Astrocyte (in vitro differentiated cells and primary cell): ENCODE measurements at places on chromosomes 11 and 22. TPM values are rescaled to one million over a fixed set of nuclear protein-coding genes. Genes with fewer than 3 reads are reported as not detected.
A peak's percentile ranks its signal among the peaks of the same experiment; 100 is the strongest.

DNA sequence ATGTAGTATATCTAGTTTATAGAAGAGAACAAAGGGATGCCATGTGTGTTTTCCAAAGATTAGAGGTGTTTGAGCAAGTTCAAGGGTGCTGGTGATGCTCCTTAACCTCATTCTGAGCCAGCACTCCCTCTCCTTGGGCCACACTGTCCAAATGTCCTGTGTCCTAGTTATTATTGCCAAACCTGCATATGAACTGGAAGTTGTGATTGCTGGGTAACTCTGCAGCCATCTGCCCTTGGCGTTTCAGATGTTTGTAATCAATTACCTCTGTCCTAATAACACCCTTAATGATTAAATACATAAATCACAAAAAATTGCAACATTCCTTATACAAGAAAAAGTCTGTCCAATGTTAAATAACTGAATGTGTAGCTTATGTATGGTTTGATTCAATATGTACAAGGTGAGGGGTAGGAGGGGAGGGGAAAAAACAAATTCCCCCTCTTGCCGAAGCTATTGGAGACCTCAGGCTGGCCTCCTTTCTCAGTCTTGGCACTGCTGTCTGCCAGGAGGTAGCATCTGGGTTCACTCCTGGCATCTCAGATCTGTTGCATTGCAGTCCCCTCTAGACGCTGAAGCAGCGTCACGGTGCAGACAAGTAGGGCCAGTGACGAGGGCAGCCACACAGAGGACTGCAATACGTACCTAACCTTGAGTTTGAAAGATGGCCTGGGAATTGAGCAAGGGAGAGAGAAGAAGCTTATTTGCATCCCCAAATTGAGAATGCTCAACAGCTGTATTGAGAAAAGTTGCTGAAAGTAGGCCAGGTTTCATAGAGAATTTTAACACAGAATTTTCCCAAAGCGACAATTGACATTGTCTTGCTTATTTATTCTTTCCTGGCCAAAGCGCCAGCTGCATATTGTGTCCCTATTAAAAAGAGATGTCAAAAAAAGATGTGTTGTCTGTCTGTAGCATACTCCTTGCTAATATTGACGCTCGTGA lies 89.6 kb upstream of the ARHGAP32 start:
- no peaks in the 10 kb centered on the region for H3K36me3 ChIP-seq
- H3K4me1 ChIP-seq: peaks cover 6% of the 10 kb centered on the region
- H3K27me3 ChIP-seq: no peaks in the 10 kb centered on the region
- H3K4me3 ChIP-seq: no peak overlapping the region
- no peak for DNase-seq

DNA sequence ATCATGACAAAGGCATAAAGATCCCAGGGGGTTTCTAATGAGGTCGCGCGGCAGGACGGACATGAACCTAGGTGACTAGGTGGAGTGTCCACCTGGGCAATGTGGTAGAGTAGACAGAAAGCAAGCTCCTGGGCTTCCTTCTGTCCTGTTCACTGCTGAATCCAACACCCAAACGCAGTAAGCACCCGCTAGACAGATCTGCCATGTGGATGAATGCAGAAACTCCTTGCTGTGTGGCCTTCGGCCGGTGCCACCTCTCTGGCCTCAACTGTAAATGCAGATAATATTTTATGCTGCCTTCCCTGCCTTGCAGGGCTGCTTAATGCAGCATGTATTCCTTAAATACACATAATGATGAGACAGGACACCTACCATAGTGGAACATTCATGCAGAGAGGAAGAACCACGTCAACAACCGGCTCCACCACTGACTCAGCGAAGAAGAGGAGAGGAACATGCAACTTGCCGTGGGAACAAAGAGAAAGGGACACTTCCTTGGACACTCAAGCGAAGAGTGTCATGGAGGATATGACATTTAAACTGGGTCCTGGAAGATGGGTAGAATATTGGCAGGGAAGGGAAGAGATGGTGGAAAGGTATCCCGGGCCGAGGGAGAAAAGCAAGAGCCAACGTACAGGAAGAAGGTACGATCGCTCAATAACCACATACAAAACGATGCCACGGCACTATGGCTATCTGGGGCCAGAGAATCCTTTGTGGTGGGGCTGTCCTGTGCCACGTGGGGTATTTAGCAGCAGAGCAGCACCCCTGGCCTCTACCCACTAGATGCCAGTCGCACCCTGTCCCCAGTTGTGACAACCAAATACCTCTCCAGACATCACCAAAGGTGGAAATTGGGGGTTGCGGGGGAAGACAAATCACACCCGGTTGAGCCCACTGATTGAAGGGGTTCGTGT lies 30.8 kb downstream of the MYH9 start:
- peaks cover 20% of the 10 kb centered on the region for H3K36me3 ChIP-seq
- H3K4me3 ChIP-seq: no peak overlapping the region
- H3K27me3 ChIP-seq: no peaks in the 10 kb centered on the region

GRCh38 chr22:43346521-43346929 lies 3.4 kb upstream of the SCUBE1 start:
- no peaks in the 10 kb centered on the region for H3K36me3 ChIP-seq
- peaks cover 35% of the 10 kb centered on the region for H3K27me3 ChIP-seq
- no peak overlapping the region for H3K4me3 ChIP-seq
- no peaks in the 10 kb centered on the region for H3K4me1 ChIP-seq

DNA sequence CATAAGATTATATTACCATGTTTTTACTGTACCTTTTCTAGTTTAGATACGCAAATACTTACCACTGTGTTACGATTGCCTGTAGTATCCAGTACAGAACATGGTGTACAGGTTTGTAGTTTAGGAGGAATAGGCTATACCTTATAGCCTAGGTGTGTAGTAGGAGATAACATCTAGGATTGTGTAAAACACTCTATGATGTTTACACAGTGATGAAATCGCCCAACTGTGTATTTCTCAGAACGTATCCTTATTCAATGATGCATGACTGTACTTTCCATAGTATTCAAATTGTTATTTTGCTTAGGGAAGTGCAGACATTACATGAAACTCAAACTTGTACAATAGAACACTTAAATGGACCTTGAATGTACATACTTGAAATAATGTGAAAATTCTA lies 188.1 kb upstream of the PDGFD start:
- H3K27me3 ChIP-seq: no peaks in the 10 kb centered on the region
- no peak overlapping the region for H3K27ac ChIP-seq
- no peak overlapping the region for H3K4me3 ChIP-seq
- H3K36me3 ChIP-seq: no peaks in the 10 kb centered on the region
- no peak for DNase-seq
- H3K4me1 ChIP-seq: no peaks in the 10 kb centered on the region

GRCh38 chr11:44067266-44067665 lies 1.2 kb downstream of the ACCS start:
- H3K27ac ChIP-seq: no peak overlapping the region
- no peaks in the 10 kb centered on the region for H3K36me3 ChIP-seq
- H3K4me1 ChIP-seq: peaks cover 9% of the 10 kb centered on the region
- no peak for DNase-seq
- no peaks in the 10 kb centered on the region for H3K27me3 ChIP-seq

DNA sequence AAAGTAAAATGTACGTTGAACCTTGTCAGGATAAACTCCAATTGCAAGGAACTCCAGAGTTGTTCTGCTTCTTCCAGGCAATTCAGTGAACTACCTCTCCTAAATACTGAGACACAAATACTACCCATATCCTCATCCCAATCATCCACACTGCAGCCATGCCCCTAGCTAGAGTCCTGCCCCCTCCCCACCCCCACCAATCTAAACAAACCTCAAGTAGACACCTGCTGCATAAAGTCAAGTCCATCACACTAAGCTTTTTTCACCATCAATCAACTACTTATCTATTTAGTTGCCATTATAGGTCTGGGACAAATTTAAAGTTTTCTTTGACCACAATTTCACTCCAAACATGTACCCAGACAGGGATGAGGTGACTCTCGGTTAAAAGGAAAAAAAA lies 93.2 kb upstream of the APOA1 start:
- H3K27ac ChIP-seq: no peak overlapping the region
- H3K36me3 ChIP-seq: no peaks in the 10 kb centered on the region
- no peaks in the 10 kb centered on the region for H3K27me3 ChIP-seq
- H3K4me3 ChIP-seq: no peak overlapping the region

DNA sequence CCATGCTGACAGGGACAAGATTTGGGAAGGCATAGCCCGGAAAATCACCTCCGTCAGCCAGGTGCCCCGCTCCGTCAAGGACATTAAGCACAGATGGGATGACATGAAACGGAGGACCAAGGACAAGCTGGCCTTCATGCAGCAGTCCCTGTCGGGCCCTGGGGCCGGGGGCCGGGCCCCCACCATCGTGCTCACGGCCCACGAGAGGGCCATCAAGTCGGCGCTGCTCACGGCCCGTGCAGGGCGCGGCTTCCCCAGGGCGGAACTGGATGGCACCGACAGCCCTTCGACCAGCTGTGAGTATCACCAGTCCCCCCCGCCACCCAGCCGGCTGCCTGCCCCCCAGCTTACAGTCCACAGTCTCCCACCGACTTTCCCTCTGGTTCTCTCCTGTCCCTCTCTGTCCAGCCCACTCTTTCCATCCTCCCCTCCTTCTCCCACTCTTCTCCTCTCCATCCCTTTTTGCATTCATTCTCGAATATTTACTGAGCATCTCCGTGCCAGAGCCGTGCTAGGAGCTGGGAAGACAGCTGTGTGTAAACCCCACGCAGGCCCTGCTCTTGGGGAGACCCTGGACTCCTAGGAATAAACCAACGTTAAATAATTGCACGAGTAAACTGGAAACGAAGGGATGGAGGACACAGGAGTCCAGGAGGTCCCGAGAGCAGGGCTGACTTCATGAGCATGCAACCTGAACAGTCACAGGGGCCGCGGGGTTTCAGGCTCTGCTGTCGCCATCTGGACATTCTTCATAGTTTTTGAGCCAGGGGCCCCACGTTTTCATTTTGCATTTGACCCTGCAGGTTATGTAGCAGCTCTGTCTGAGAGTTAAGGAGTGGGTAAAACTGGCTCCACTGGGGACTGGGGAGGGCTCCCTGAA lies 62.8 kb downstream of the PRDM11 start:
- no peaks in the 10 kb centered on the region for H3K36me3 ChIP-seq
- DNase-seq: no peak
- peaks cover 10% of the 10 kb centered on the region for H3K4me1 ChIP-seq
- H3K27ac ChIP-seq: no peak overlapping the region

DNA sequence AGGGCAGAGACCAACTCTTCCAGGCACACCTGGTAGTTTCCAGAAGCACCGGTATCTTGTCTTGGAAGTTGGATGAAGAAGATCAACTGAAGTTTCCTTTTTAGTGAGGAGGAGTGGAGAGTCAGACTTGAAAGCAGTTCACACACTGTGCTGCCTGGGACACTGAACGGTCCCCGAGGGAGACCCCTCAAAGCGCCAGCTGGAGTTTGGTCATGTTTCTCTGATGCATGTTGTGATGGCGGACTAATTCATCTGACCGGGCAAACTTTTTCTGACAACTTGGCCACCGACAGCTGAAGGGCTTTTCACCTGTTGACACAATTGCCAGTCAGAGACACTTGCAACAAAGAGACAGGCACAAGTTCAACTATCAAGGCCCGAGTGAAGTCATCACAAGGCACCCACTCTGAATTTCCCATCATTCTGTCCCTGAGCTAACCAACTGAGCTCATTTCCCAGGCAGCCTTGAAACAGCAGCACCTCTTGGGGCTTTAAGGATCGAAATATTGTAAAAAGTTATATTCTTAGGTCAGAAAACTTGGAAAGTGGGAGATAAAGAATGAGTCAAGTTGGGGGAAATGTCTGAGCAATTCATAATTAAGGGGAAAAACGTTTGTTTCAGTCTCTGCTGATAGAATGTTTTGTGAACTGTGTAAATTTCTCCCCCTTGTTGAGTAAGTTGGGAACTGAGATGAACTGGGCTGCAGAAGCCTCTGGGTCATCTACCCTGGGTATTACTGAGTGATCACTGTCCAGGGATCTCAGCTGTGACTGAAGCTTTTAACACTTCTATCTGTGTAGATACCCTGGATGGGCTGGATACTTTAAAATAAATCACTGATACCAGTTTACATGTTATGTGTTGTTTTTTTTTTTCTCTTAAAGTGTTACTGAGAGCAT lies 46.2 kb downstream of the WT1 start:
- no peaks in the 10 kb centered on the region for H3K36me3 ChIP-seq
- peaks cover 7% of the 10 kb centered on the region for H3K27me3 ChIP-seq
- peaks cover 16% of the 10 kb centered on the region for H3K4me1 ChIP-seq
- DNase-seq: no peak
- H3K27ac ChIP-seq: no peak overlapping the region
- H3K4me3 ChIP-seq: no peak overlapping the region

- no peak overlapping the region for H3K27ac ChIP-seq
- H3K4me3 ChIP-seq: peak overlapping the region; percentile 29
- H3K4me1 ChIP-seq: peaks cover 4% of the 10 kb centered on the region
- peak; percentile 30 for DNase-seq
- no peaks in the 10 kb centered on the region for H3K36me3 ChIP-seq
- H3K27me3 ChIP-seq: no peaks in the 10 kb centered on the region
Measured at GRCh38 chr11:133927690-133928627, 28.8 kb downstream of the IGSF9B start.

DNA sequence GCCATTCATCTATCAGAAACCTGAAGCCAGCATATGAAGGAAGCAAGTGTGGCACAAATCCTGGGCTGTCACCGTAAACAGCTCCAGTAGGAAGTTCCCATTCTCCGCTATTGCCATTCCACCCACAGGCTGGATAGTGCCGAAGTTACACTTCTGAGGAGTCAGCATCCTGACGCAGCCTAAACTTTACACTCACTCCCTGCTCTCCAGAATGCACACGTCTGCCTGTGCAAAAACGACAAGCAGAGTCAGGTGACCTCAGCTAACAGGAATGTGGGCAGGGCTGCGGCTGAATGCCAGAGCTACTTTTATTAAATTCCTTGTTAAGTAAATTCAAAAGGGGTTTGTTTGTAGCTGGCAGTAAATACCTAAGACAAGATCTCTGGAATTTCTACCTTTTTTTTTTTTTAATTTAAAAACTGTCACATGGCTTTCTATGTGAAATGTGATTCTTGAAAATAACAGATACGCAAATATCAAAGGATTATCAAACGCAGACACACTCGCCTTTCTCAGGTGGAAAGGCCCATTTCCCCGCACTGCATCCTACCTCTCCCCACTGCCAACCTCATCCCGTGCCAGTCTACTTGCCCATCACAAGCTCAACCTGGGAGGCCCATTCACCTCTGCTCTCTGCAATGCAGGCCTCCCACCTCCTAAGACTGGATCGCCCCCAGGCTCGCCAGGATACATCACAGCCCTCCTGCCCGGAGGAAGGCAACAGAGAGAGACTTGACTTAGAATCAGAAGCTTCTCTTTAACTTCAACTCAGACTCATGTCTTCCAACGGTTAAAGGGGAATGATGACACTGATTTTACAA lies 33.5 kb downstream of the NFRKB start:
- DNase-seq: peak; percentile 96
- H3K36me3 ChIP-seq: peaks cover 29% of the 10 kb centered on the region
- H3K27ac ChIP-seq: peak overlapping the region; percentile 53
- no peaks in the 10 kb centered on the region for H3K27me3 ChIP-seq

GRCh38 chr11:2651826-2652271 lies 47.9 kb downstream of the KCNQ1OT1 start:
- H3K4me3 ChIP-seq: no peak overlapping the region
- peaks cover 6% of the 10 kb centered on the region for H3K4me1 ChIP-seq
- H3K36me3 ChIP-seq: no peaks in the 10 kb centered on the region
- H3K27ac ChIP-seq: no peak overlapping the region

- H3K4me3 ChIP-seq: no peak overlapping the region
- H3K27ac ChIP-seq: no peak overlapping the region
- peaks cover 26% of the 10 kb centered on the region for H3K27me3 ChIP-seq
- peaks cover 13% of the 10 kb centered on the region for H3K4me1 ChIP-seq
Measured at GRCh38 chr22:44743804-44744211, 8.6 kb upstream of the ARHGAP8 start.

The UPK3A gene
- not detected in 2 replicates for total RNA-seq

The KCNJ4 gene
- 0.19 and 0.30 TPM in 2 replicates for total RNA-seq

The OR52A1 gene
- not detected in 2 replicates for total RNA-seq

The TRIM48 gene
- total RNA-seq: not detected in 2 replicates

The SCO2 gene
- total RNA-seq: 1.8 and 5.5 TPM in 2 replicates

The PAX6 gene
- 3.9 and 12.2 TPM in 2 replicates for total RNA-seq

The XKR3 gene
- not detected in 2 replicates for total RNA-seq
